Caco-2 (cell line): ENCODE measurements at places on chromosomes 6 and 20. TPM values are rescaled to one million over a fixed set of nuclear protein-coding genes. Genes with fewer than 3 reads are reported as not detected.

DNA sequence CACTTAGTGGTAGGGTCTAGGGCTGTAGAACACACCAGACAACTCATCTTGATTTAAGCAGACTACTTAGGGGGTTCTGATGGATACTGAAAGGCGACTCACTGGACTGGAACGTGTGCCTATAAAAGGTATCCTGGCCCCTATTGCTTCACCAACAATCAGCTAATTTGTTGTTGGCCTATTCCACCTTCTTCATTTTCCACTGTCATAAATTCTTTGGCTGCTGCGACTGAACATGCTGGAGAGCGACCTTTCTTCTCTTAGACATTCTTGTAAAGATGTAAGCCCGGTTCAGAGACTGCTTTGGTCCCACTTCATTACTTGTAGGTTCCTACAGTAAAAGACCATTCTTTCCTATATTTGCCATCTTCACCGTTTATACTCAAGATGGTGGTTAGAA, 609.9 kb upstream of the CITED2 start:
- no peak for DNase-seq

GRCh38 chr6:133807501-133807900, 81.4 kb upstream of the TCF21 start:
- no peak for DNase-seq

GRCh38 chr6:49110916-49111315, 352.1 kb downstream of the MMUT start:
- DNase-seq, result no peak

DNA sequence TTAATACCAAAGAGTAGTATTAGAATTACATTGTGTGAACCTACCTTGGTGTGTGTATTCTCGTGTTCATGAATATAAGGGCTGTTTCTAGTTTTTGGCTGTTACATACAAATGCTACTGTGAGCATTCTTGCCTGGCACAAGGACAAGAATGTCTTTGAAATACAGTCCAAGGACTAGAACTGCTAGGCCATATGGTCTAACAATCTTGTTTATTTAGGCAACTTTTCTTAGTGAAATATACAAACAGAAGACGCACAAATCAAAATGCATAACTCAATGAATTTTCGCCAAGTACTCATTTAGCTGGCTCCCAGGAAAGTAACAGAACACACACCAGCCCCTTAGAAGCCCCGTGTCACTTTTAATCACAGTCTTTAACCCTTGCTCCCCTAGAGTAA, 28.5 kb downstream of the KDM1B start:
- no peak for DNase-seq

MROH8 gene
- total RNA-seq, result 1.3 and 2.6 TPM in 2 replicates
